NCI-H345 (cell line): ENCODE measurements at places on chromosomes 12 and 14.

DNA sequence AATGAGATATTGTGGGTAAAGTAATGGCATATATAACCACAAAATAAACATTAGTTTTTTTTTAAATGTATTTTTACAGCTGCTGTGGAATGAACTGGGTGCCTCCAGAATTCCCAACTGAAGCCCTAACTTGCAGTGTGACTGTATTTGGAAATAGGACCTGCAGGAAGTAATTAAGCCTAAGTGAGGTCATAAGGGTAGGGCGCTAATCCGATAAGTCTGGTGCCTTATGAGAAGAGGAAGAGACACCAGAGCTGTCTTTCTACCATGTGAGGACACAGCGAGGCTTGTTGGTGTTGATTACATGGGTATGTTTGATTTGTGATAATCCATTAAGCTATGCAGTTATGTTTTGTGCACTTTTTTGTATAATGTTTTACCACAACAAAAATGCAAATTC lies 136.8 kb downstream of the TPH2 start:
- no peak for DNase-seq

- no peak for DNase-seq
Observed at GRCh38 chr14:29354486-29354885, 573.2 kb downstream of the PRKD1 start.

GRCh38 chr14:105067140-105067968 lies 2.1 kb upstream of the GPR132 start:
- DNase-seq, result no peak

DNA sequence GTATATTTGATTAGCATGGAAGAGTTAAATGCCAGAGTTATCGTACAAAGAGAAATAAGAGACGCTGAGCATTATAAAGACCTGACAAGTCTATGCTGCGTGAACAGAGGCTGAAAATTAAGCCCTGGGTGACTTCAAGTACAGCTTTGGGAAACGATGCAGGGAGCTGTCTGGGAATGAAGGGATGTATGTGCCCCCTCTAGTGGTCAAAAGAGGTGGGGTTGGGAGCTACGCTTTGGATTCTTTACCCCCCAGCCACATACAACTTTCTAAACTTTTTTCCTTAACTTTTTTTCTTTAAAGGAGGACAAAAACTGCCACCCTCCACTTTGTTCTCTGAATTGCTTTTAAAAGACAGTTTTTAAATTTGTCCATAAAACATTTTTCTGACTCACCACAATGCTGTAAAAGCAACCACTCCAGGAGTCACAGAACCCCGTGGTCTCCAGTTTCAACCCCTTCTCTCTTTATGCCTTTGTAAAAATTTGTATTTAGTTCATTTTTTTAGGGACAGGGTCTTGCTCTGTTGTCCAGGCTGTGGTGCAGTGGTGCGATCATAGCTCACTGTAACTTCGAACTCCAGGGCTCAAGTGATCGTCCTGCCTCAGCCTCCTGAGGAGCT lies 59.4 kb downstream of the ZNF664 start:
- DNase-seq, result peak; percentile 47

- no peak for DNase-seq
Observed at GRCh38 chr14:55065411-55065810, 14.0 kb downstream of the MAPK1IP1L start.

DNA sequence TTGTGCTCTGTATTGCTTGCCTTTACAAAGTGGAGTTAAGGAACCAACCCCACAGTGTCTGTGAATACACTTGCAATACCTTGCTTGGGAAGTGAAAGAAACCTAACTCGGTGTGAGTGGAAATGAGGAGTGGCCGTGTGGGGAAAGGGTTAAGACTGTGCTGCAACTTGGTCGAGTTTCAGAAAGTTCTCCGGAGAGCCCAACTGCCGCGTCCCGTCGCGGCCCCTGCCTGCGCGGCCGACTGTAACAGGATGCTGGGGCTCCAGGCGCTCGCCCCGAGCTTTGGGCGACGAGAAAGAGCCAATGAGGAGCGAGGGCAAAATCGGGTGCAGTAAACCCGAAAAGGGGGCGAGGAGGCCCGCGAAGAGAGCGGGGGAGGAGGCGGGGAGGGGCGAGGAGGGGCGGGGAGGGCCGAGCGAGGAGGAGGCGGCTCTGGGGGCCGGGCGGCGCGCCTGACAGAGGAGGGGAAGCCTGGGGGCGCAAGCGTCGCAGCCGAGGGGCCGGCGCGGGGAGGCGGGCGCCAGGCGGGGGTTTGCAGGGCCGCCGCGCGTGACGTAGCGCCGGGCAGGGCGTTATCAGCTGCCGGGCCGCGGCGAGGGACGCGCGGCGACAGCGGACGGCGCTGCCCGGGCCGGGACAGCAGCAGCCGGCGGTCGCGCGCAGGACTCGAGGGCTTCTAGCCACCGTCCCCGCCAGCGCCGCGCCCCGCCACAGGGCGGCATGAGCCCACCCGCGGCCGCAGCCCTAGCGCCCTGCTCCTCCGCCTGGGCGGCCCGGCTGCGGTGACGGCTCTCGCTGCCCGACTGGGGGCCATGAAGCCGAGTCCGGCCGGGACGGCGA lies at the start of gene DACT1:
Gene DACT1 (plus strand): TSS at position 572 of the 840 bp plus-strand sequence. CDS start 241 bp downstream, at position 813.
- peak; percentile 45 for DNase-seq

DNA sequence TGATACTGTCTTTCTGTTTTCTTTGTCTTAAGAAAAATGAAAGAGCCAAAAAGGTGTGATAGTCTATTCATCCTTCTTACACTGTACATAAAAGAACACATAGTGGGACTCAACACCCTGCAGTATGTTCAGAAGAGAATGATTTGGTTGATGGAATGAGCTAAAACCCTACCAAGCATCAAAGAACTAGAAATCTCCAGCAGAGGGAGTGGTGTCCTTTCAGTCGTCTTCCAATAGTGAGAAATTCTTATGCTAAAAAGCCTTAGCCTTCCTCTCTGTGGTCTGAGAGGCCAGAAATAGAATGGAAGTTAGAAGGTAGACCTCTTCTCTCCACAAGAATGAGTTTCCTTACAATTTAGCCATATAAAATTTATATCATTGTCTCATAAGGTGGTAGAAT lies 393.4 kb upstream of the SEL1L start:
- no peak for DNase-seq

DNA sequence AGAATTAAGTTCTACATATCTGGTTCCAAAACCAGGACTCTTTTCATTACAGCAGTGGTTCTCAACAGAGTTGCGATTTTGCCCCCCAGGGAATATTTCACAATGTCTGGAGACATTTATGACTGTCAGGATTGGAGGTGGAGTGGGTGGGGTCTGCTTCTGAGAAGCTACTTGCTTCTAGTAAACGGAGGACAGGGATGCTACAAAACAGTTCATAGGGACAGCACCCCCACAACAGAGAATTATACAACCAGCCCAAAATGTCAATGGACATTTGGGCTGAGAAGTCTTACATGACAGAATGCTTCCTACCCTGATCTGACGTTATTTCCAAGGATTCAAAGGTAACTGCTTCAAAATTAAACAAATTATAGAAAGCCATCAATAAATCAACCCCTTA lies 739 bp upstream of the SPATA7 start:
- peak; percentile 6 for DNase-seq

DNA sequence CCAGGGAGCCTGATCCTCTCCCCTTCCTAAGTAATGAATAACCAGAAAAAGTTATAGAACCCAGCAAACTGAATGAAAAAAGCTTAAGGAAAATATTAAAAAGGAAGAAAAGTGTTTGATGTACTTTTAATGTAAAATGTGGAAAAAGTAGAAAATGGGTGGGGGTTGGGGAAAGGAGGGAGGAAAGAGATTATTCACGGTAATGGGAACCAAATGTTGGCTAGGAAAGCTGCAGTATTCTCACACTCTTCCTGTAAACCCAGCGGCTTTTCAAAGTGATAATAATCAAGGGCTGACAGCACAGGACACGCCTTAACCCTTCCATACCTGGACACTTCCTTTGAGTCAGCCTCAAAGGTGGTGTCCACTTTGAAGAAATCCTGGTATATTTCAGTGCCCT lies 139.2 kb downstream of the TGFB3 start:
- no peak for DNase-seq

DNA sequence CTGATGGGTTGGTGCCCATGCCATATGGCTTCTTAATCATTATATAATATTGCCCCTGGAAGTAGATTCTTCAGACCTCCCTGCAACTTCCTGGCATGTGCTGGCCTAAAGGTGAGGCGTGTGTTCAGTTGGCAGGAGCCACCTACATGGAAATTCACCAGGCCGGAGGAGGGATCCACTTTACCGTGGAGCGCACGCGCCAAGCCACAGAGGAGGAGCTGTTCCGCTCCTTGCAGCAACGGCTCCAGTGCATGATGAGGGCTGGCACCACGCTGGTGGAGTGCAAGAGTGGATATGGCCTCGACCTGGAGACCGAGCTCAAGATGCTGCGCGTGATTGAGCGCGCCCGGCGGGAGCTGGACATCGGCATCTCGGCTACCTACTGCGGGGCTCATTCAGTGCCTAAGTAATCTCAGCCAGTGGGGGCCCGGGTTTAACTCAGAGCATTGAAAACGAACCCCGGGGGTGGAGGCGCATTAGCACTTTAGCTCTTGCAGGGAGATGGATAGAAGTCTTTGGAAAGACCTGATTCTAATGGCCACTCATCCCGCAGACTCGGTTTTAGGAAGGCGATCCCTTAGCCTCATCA lies 13.5 kb downstream of the AMDHD1 start:
- DNase-seq, result no peak

GRCh38 chr12:19895246-19896020 lies 456.1 kb downstream of the AEBP2 start:
- no peak for DNase-seq

- no peak for DNase-seq
Observed at GRCh38 chr14:89042021-89042420, 217.6 kb downstream of the TTC8 start.

DNA sequence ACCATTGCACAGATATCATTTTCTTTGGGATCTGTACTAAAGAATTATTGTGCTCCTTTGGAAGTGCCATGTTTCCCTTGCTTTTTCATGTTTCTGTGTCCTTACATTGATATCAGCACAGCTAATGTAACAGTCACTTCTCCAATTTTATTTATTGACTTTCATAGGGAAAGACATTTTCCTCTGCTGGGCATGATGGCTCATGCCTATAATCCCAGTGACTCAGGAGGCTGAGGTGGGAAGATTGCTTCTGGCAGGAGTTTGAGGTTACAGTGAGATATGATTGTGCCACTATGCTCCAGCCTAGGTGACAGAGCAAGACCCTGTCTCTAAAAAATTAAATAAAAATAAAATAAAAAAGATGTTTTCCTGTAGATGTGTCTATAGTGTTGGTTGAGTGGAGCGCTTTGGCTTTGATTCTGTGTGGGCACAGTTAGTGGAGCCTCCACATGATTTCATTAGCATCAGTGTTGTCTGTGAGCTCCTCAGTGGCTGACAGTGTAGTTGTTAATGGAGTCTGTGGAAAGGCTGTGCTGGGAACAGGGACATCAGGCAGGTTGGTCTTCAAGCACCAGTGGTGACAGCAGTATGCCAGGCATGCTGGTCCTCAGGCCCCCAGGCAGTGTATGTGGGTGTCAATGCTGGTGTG lies 7.4 kb downstream of the OAS2 start:
- no peak for DNase-seq

GRCh38 chr12:132327336-132328171 lies 1.8 kb downstream of the GALNT9 start:
- DNase-seq, result no peak

- DNase-seq, result no peak
Observed at GRCh38 chr14:22213120-22213519, 375.9 kb downstream of the DAD1 start.

- DNase-seq, result no peak
Observed at GRCh38 chr12:127664901-127665300, 602.1 kb upstream of the TMEM132C start.

GRCh38 chr12:106331599-106331998 lies 25.9 kb upstream of the POLR3B start:
- DNase-seq, result no peak

GRCh38 chr14:55441286-55441685 lies 870 bp upstream of the TBPL2 start:
- DNase-seq, result no peak

- no peak for DNase-seq
Observed at GRCh38 chr14:104102282-104102914, 16.9 kb downstream of the ASPG start.

GRCh38 chr12:102551186-102551585 lies 70.8 kb upstream of the IGF1 start:
- no peak for DNase-seq

DNA sequence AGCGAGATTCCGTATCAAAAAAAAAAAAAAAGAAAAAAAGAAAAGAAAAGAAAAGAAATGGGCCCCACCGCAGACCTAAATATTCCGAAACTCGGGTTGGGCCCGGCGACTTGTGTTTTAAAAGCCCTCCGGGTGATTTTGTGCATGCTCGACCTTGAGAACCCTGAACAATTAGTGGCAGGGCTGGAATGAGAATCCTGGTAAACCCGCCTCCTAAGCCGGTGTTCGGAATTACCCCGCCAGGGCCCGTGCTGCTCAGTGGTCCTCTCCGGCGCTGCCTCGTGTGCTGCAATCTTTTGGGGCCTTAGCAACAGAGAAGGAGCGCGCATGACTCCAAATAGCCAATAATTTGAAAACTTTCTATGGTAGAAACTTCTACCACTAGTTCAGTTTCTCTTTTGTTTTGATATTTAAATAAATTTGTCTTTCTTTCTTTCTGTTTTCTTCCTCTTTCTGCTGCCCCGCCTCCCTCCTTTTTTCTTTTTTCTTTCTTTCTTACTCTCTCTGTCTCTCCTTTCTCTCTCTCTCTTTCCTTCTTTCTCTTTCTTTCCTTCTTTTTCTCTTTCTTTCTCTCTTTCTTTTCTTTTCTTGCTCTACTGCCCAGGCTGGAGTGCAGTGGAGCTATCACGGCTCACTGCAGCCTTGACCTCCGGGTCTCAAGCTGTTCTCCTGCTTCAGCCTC lies 1.5 kb upstream of the GALNT6 start:
- no peak for DNase-seq

DNA sequence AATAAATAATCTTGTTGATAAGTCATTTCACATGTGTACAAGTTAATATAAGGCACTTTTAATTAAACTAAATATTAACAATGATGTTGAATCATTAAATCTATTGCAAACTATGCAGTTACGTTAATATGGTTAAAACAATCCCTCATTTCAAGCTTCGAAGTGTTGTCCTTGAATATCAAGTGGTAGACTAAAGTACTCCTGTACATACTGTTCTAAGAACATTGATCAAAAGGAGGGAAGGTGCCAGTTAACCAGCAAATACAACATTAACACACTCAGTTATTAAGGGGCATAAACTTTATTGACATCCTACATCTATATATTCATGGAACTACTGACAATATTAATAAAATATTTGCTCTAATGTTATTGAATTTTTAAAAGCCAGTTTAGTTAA lies 8.7 kb downstream of the BCAT1 start:
- DNase-seq, result no peak
